ENCODE measurements at places on chromosomes 3 and 15.
A peak's percentile ranks its signal among the peaks of the same experiment; 100 is the strongest.

DNA sequence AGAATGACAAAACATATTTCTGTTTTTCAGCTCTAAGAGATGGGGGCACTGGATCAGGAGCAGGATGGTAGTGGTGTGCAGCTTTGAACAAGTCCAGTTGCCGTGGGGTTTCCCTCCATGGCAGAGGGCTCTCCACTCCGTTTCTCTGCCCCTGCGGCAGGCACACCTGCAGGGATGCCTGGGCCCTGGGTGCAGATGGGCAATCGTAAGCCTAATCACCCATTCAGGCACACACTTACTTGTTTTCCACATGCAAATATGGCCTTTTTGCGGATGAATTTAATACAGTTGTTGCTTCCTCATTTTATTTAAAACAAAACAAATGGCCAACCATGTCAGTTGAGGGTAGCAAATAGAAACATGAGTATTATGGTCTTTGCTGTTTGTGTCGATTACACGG, 85.1 kb downstream of the LPP start:
- DNase-seq = no peak

- no peak for DNase-seq
Observed at GRCh38 chr3:49611719-49612118, 57.4 kb downstream of the BSN start.

DNA sequence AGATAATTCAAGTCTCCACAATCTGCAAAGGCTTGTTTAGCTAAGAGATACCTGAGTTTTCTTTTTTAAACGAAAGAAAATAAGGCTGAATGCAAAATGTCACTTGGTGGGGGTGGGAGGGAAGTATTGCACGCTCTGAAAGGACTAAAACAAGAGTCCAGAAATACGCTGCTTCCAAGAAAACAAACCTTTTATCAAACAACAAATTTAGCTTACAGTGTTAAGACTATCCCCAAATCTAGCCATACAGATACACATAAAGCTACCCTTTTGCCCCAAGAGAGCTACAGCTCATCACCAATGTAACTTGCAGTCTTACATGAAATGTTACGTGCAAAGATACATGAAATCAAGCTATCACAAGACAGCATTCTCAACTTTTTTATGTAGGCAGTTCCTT, 522.5 kb downstream of the FOXP1 start:
- DNase-seq = no peak

- no peak for DNase-seq
Observed at GRCh38 chr15:33795070-33795469, 173.2 kb upstream of the CHRM5 start.

DNA sequence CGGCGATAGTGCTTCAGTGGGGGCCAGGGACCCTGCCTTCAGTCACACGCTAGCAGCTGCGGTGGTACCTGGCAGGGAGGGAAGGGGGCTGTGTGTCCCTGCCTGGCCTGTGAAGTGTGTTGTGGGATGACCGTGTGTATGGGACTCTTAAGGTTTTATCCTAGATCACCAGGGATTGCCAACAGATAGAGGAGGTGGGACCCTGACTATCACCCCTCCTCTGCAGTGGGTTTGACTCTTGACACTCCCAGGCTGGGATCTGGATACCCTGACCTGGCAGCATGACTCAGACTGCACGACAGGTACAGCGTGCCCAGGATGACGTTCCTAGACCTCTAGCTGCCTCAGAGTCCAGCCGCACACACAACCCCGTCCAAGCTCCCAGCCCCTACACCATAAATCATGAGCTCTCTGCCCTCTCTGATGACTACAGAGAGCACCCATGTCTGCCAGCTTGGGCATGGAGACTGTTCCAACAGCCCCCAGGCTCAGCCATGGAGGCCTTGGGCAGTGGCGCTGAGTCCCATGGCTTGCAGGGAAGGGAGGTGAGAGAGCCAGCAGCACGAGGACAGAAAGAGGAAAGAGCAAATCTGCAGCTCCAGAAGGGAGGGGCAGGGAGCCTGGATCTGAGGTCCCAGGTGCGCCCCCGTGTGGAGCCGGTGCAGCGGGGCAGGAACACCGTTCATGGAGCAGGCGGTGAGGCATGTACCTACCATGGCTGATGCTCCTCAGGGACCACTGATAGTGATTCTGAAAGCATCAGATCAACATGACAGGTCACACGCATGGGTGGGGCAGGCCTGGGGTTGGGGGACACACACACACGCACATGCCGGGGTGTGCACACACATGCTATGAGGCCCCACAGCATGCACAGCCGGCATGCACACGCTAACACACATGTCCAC, 71.0 kb downstream of the ADAMTS7 start:
- no peak for DNase-seq

DNA sequence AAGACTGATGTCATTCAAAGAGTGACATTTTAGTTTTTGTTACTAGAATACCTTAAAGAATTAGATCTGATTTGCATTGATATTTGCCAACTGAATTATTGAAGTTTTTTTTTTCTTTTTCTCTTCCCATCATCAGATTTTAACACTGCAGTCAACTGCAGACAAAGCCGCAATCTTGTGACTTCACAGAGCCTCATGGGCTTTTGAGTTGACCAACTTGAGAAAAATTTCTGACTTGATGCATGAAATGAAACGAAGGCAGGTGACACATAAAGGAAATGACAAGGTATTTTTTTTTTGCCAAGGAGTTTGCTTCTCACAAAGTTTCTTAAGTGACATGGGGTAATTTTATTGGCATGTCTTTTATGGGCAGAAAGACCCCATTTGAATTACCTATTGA, 383.7 kb downstream of the GAP43 start:
- DNase-seq = no peak

DNA sequence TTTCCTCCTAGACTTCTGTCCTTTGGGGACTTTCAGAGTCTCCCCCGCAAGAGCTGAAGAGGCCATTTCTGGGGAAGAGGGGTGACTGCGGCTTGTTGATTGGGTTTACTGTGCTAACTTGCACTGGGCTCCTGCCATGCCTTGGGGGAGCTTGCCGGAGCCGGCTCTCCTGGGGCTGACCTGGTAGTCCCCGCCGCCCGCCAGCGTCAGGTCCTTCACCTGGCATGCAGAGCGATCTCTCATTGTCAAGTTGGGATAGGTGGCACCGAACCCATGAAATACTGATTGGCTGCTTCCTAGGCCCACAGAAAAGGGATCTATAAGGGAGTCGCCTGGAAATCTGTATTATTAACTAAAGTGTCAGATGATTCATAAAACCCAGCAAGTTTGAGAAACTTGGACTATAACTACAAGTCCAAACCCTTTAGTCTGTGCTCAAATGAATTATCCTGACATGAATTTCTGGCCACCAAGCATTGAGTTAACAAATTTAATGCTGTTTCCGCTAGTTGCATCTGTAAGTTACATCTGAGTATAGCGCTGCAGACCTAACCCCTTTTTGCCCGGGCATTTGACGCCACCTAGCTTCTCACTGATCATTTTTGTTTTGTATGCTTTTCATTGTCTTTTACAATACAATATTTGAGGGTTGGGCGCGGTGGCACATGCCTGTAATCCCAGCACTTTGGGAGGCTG, 607 bp upstream of the IMP3 start:
- DNase-seq = no peak

GRCh38 chr15:57184502-57184901, 191.8 kb upstream of the CGNL1 start:
- DNase-seq = no peak

DNA sequence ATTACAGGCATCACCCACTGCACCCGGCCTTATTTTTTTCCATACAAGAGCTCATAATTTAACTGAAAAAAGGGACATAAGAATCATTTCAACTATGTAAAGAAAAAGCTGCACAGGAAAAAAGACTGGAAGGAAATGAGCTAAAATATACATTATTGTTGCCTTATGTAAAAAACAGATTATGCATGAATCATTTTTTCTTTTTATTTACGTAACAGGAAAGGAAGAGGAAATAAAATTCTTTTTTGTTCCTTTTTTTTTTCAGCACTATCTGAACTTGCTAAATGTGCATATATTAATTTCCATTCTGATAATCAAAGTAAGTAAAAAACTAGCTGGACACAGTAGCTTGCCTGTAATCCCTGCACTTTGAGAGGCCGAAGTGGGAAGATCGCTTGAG, 12.1 kb downstream of the KIF9 start:
- no peak for DNase-seq

DNA sequence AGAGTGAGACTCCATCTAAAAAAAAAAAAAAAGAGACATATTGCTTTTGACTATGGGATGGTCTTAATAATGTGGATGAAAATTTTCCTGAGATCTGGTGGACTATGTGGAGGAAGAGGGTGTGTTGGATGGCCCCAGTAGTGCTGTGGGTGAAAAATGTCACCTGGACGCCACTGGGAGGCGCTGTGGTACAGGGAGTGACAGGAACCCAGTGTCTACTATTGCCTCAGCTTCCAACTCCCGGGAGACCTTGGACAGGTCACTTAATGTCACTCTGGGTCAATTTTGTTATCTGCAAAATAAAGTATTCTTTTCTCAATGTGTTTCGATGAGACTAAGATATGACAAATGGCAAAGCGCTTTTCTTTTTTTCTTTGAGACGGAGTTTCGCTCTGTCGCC, 27.7 kb upstream of the DCP1A start:
- peak; percentile 69 for DNase-seq

DNA sequence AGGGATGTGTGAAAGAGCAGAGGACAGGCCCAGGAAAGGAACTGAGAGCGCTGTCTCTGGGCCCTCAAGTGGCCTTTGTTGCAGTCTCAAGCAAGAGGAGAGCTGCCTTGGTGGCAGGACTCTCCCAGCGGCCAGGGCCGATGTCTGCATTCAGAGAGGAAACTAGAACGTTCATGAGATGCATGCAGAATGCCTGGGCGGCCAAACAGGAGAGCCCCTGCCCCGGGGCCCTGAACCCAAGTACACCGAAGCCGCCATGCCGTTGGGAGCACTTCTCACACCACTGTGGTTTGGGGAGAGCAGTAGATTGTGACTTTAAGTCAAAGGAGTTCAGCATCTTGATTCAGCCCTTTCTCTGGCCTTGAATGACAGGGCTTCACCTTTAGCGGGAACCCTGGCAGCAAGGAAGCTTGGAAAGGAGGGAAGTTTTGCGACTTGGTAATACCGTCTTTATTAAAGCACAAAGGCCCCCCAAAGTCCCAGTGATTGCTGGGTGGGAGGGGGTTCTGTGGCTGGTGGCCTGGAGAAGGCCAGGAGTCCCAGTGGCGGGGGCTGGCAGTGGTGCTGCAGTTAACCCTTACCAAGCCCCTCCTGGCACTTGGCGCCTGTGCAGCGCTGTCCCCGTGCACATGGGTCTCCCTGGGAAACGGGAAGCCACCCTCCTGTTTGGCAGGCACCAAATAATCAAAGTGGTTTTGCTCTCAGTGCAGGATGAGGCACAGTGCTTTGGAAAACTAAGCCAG, 36.2 kb downstream of the SLC6A11 start:
- DNase-seq = no peak

DNA sequence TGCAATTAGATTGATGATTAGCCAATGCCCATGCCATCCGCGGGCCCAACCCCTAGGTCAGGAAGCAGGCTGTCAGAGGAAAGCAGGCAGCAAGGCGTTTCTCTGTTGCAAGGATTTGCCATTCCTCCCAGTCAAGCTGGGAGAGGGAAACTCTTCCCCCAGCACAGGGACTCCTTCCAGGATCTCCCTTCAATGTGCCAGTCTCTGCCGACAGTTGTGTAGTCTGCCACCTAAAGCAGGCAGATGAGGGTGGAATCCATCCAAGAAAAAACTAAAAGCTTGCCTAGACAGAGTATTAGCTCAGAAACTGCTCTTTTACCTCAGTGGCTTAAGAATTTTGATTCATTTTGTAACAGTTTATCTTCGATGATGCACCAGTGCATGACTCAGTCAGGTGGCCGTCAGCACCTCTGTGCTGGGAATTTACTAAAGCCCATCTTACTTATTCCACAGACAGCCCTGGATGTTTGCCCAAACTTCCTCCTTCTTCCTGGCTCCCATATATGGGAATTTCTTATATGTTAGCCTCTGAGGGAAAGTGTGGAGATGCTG, 501.5 kb upstream of the THBS1 start:
- DNase-seq = no peak

- DNase-seq = no peak
Observed at GRCh38 chr15:80326270-80326669, 74.3 kb upstream of the CTXND1 start.

DNA sequence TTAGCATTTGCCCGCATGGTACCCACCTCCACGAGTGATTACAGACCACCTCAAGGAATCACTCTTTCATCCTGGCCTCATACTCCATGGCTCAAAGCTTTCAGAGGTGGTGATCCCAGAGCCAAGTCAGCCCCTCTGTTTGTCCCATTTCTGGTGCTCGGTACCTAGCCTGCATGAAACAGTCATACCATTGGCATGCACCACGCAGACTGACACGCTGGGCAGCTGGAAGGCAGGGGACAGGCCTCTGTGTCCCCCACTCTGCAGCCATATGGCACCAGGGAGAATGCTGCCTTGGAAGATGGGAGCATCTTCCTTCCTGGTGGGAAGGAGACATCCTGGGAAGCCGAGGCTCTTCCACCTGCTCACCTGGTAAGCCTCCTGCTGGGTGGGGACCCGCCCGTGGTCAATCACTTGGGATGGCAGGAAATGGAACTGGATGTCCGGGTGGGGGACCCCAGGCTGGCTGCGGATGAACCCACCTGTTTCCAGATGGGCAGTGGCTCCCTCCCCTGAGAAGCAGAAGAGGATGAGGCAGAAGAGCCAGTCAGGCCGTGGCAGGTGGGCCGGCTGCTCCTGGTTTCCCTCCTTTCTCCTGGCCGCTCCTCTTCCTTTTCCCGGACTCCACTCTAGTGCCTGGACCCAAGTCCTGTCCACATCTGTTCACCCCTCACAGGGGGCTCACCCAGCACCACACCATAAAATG, 26.9 kb downstream of the CHDH start:
- DNase-seq = no peak

- DNase-seq = no peak
Observed at GRCh38 chr15:93987068-93987467, 244.3 kb upstream of the MCTP2 start.

- no peak for DNase-seq
Observed at GRCh38 chr3:68893600-68894239, 38.6 kb downstream of the TAFA4 start.

- no peak for DNase-seq
Observed at GRCh38 chr3:169848741-169849140, 21.0 kb downstream of the LRRC31 start.

GRCh38 chr15:64452988-64453688, 7.2 kb upstream of the ZNF609 start:
- DNase-seq = no peak

DNA sequence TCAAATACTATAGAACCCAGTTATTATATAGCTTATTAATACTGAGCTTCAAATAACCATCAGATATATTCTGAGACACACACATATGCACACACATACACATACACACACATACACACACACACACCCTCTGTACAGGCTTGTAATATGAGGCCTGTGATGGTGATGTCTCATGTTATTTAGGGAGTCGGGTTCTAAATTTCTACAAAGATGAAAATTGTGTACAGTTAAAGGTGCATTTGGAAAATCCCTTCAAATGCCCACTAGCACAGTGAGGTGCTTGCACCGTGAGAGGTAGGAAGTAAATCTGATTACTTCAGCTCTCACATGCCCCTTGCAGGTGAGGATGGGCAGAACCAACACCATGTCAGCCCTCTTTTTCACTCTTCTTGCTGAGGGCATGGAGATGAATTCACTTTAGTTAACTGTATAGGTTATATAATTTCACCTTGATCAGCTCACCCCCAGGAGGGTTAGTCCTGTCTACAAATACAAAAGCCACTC, 294.5 kb upstream of the PROK2 start:
- no peak for DNase-seq

Measured in left forelimb (tissue), 1 donor.